Glutamatergic neuron (in vitro differentiated cells): ENCODE measurements at places on chromosomes 16 and 17. TPM values are rescaled to one million over a fixed set of nuclear protein-coding genes. Genes with fewer than 3 reads are reported as not detected.

CTRB2 gene
- total RNA-seq, result not detected

SPNS2 gene
- 73.0 TPM for total RNA-seq

PMP22 gene
- total RNA-seq, result 0.56 TPM

HCRT gene
- total RNA-seq, result not detected

TPSD1 gene
- not detected for total RNA-seq

NOG gene
- not detected for total RNA-seq
